ENCODE measurements at places on chromosomes 11 and 22.
A peak's percentile ranks its signal among the peaks of the same experiment; 100 is the strongest.

DNA sequence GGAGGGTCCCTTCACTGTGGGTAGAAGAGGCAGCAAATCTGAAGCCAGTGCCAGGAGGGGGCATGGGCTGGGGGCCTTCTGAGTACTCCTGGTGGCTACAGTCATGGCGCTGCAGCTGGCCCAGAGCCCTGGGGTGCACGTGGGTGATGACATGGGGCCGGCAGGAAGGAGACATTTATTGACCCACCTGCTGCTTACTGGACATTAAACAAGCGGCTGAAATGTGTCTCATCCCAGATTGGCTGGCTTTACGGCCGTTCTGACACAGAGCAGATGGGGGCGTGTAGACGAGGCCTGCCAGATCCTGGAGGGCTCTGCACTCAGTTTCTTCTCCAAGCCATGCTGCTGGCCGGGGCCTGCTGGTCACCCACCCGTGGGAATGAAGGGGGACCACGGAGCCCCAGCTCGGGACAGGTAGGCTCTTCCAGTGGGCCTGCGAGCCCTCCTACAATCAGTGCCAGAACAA, 906.9 kb downstream of the BRD1 start:
- DNase-seq = no peak

- DNase-seq = no peak
These were observed 68.2 kb downstream of the FBXO7 start for GRCh38 chr22:32542677-32543357.

GRCh38 chr11:72831521-72832300, 17.5 kb downstream of the ATG16L2 start:
- no peak for DNase-seq

- no peak for DNase-seq
These were observed 5.4 kb downstream of the SHISA8 start for GRCh38 chr22:41909310-41910049.

DNA sequence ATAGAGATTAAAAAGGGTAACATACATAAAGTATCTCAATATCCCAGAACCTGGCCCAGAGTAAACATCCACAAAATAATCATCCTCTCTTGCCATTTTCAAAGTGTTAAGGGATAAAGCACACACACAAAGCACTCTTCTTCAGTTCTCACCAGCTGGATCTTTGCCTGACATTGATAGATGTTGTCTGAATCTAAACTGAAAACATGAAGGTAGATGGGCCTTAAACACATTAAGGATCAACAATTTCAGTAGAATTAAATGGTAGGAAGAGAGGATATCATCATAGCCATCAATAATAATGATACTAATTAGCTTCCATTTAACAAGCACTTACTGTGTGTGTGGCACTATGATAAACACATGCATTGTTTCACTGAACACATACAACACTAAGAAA, 261.1 kb downstream of the OPCML start:
- DNase-seq = no peak

DNA sequence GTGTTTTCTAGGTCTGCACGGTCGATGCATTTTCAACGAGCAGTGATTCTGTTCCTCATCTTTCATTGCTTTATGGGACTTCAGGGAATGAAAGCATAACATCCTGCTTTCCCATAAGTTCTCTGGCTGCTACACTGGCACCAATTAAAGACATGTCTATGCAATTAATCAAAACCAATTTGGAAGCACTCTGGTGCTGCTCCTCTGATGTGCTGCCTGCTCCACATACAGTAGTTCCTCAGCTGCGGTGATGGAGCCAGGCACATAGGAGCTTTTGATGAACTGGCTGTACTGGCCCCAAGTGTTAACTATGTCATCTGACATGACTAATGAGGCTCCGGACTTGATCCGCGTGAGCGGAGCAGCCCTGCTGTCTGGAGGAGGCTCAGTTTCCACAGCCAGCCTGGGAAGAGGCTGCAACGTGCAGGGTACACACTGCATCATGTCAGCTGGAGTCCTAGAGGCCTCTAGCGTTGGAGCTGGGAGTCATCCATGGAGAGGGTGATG, 29.8 kb downstream of the GVQW3 start:
- no peak for DNase-seq

GRCh38 chr11:65779919-65780769, 632 bp downstream of the AP5B1 start:
- DNase-seq = peak; percentile 37

DNA sequence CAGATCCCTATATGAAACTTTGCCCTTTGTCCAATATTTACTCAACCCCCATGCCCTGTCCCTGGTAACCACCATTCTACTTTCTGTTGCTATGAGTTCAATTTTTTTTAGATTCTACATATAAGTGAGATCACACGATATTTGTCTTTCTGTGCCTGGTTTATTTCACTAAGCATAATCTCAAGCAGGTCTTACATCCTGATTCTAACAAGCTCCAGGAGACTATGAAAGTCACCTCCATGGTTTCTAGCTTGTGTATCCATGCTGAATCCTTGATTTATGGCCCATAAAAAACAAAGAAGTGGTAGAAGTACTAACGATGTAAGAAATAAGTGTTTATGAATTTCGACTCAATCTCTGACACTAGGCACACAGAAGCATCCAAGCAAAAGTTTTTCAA, 68.0 kb downstream of the OR5AK2 start:
- no peak for DNase-seq

DNA sequence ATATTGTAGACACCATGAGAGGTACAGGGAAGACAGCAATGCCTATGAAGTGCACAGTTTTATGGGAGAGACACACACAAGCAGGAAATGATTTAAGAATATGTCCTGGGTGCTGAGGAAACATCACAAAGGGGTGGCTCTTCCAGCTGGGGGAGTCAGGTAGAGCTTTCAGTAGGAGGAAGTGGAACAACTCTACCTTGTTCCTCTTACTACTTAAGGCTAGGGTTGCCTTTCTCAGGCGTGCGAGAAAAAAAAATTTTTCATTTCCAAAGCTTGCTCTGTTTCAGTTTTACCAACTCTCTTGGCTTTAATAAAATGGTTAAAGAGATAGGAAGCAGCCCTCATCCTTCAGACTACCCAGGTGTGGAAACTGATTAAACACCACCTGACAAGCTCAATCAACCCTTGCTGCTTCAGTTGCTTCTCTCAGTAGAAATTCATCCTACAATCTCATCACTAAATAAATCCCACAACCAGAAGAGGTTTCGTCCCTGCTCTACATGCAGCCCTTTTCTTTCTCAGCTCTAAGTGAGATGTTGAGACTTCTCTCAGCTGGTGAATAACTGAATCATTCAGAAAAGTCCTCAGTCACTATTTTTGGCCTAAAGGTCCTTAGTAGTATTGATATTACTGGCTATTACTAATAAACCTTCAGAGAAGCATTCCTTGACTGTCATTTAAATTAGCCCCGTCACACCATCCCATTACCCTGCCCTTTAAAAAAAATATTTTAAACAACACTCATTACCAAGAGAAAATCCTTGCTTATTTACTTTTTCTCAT, 5.9 kb downstream of the ABTB2 start:
- DNase-seq = no peak

GRCh38 chr22:29330753-29331152, 15.3 kb upstream of the RASL10A start:
- DNase-seq = no peak

- no peak for DNase-seq
These were observed 30.1 kb downstream of the GRAMD1B start for GRCh38 chr11:123460012-123460700.

DNA sequence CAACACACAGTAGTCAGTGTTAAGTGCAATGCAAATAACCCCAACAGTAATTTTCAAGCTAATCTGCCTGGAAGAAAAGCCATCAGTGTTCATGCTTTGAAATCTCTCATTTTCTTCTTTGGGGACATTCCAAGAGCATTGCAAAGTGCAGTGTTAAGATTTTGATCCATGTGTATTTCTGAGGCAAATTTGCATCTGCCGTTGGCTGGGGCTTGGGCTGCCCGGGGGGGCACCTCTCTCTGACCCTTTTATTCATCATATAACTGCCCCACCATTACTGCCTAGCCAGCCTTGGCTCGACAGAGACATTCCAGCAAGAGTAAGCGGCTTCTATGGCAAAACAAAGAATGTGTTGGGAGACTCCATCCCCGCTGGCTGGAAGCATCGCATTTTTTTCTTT, 483.5 kb downstream of the BRD1 start:
- DNase-seq = no peak

DNA sequence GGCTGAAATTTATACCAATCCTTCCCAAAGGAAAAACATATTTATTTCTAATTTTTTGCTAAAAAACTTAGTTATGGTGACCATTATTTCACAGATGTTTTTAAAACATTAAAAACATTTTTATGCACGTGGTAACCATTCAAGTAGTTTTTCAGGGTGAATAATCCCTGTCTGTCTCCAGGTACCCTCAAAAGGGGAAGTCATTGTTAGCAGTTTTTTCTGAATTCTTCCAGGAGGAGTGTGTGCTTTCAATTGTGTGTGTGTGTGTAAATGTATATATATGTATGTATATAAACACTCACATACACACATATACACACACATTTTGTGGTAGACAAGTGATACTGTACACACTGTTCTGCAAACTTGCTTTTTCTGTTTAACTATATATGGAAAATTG, 43.9 kb downstream of the MIAT start:
- no peak for DNase-seq

DNA sequence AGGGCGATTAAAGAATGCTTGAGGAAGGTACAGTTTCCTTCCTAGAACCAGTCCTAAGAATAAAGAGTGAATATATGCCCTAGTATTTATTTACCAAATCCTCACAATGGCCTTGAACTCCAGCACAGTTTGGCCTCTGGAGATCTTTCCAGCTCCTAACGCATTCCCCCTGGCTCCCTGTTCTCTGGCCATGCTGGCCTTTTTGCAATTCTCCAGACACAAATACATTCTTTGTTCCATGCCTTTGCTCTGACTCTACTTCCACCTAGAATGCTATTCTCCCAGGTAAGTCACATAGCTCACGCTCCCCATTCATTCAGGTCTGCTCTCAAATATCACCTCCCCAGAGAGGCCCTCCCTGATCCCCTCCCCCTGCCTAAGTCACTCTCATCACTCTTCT, 3.7 kb upstream of the DGKZ start:
- no peak for DNase-seq

- no peak for DNase-seq
These were observed 39.7 kb downstream of the RRP8 start for GRCh38 chr11:6563667-6564066.

DNA sequence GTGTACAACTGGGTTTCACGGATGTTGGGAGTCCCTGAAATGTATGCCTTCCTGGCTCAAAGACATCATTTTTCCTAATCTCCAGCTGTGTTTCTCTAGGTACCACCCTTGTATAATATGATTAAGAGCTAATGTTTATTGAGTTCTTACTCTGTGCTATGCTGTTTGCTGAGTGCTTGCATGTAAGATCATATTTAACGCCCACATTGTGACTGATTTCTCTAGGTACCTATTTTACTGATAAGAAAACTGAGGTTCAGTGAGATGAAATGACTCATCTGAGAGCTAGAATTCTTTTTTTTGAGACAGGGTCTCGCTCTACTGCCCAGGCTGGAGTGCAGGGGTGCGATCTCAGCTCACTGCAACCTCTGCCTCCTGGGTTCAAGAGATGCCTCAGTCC, 42.6 kb downstream of the FAM227A start:
- DNase-seq = no peak

- no peak for DNase-seq
These were observed 21.5 kb downstream of the ASCC2 start for GRCh38 chr22:29816539-29816938.

DNA sequence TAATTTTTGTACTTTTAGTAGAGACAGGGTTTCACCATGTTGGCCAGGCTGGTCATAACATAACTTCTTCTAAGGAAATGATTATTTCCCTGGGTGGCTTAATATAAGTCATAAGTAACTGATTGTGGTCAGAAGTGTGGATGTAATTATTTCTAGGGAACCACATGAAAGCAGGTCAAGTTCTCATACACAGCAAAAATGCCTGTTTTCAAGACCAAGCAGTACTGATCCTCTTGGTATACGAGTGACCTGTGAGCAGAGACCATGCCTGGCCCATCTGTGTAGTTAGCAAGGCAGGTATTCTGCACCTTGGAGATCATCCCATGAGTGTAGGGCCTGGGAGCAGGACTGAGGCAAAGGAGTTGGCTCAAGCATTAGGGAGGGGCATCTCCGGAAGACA, 32.5 kb upstream of the NUCB2 start:
- no peak for DNase-seq

- no peak for DNase-seq
These were observed 138.1 kb downstream of the TBC1D22A start for GRCh38 chr22:46900549-46900948.

GRCh38 chr11:94738746-94739145, 29.4 kb upstream of the AMOTL1 start:
- DNase-seq = no peak

All from stimulated activated CD4-positive, alpha-beta T cell treated with anti-CD3 and anti-CD28 coated beads, Interleukin-1b, Interleukin-23, amount 100 ng/mL, for 1 hour (primary cell).